T-helper 9 cell (primary cell): ENCODE measurements at places on chromosomes 4 and X.
A peak's percentile ranks its signal among the peaks of the same experiment; 100 is the strongest.

DNA sequence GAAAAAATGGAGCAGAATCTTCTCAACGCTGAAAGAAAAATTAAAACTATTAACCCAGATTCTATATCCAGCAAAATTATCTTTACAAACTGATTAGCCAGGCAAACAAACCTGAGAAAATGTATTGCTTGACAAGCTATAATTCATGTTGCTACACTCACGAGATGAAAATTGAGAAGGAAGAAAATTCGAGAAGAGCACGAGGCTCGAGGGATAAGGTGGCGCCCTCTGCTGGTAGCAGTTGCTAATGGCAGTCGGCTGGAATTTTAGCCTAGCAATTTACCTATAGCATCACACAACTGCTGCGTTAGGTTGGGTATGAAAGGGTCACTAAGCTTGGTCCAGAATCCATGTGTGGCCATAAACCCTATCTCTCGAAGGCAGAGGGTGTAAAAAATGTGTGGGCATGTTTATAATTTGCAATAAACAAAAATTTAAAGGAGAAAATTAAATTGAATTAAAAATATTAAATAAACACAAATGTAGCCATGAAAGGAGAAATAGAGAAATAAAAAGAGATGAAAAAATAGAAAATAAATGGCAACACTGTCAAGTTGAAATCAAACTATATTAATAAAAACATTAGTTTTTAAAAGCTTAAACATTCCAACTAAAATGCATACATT lies 126.6 kb downstream of the PPP4R3C start:
- peak; percentile 21 for DNase-seq

DNA sequence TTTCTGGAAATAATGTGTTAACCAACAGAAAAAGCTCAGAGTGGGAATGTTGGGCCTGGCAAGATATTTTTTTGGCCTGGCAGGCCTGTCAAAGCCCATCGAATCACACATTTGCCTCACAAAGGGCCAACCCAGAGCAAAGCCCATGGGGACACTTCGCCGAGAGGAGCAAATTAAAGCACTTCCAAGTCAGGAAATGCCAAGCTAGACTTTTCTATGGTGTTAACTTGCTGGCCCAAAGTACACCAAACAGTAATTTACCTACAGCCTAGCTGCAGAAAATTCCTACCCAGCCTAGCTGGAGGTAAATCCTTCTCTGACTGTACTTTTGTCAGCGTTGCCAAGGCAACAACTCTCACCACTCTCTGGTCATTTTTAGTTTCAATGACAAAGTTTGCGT lies 288.6 kb upstream of the LDB2 start:
- DNase-seq: no peak

GRCh38 chr4:8532245-8532781 lies 47.9 kb upstream of the GPR78 start:
- no peak for DNase-seq

- no peak for DNase-seq
Measured at GRCh38 chrX:73842541-73843234, 279.7 kb downstream of the CHIC1 start.

DNA sequence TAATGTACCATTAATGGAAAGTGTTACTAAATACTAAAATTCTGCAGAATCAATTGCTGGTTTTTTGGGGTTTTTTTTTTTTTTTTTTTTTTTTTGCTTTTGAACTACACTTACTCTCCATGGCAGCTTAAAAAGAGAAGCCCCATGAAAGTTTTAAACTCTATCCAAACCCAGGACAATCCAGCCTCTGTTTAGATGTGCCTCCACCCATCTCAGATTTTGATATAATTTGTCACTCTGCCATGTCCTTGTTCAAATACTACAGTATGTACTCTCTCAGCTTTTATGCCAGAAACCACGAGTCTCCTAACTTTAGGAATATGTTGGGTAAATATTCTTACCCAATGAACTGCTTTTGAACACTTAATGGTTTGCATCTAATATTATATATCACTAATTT lies 84.2 kb downstream of the COL25A1 start:
- DNase-seq: no peak

DNA sequence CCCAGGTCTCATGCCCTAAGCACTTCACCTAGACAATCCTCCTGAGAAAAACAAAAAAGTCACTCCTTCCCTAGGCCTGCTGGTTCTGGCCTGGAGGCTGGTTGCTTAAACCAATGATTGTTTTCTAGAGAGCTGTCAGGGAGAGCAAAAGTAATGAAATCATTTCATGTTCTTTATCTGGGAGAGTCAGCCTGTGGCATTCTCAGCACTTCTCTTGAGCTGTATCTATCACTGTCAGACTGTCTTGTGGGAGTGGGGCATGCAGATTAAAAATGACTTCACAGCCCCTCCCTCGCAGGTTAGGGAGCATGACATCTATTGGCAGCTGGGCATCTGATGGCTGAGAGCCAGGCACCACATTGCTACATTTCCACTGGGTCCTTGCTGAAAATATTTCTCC lies 20.4 kb upstream of the TMEM154 start:
- no peak for DNase-seq

DNA sequence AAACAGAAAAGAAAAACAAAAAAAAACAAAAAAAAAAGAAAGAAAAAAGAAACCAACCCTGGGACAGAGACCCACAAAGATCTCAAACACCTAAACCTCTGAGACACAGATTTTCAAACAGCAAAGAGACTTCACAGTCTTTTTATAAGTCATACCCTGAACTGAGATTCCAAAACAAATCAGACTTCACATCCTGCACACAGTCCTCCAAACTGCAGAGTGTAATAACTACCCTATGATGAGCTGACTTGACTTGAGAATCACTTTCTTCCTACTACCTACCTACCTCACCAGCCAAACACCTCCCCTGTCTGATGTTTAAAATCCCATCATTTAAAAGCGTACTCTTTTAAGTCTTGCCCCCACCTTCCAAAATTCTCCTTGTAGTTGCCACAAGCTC lies 25.2 kb upstream of the GLOD5 start:
- DNase-seq: no peak

DNA sequence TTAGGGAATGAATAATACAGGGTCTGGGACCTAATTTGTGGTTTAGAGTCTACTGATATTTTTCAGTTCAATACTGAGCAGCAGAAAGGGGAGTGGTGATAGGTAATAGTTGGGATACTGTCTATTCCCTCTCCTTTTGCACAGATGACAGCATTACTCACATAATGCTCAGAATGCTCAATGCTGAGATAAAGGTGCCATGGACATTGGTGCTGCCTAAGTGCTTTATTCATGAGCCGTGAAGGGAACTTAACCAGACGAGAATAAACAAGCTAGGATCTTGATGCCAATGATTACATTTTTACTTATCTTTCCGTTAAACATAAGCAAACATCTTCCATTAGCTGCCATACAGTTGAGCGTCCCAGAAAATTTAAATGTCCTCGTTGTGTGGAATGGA lies 75.6 kb downstream of the STK32B start:
- no peak for DNase-seq
